Stimulated activated CD8-positive, alpha-beta memory T cell treated with anti-CD3 and anti-CD28 coated beads, Interleukin-12 subunit alpha, Interleukin-12 subunit beta, amount 100 ng/mL, for 4 hours (primary cell): ENCODE measurements at places on chromosomes 4 and X.

GRCh38 chr4:14303856-14304255 lies 676.3 kb upstream of the BOD1L1 start:
- no peak for DNase-seq

DNA sequence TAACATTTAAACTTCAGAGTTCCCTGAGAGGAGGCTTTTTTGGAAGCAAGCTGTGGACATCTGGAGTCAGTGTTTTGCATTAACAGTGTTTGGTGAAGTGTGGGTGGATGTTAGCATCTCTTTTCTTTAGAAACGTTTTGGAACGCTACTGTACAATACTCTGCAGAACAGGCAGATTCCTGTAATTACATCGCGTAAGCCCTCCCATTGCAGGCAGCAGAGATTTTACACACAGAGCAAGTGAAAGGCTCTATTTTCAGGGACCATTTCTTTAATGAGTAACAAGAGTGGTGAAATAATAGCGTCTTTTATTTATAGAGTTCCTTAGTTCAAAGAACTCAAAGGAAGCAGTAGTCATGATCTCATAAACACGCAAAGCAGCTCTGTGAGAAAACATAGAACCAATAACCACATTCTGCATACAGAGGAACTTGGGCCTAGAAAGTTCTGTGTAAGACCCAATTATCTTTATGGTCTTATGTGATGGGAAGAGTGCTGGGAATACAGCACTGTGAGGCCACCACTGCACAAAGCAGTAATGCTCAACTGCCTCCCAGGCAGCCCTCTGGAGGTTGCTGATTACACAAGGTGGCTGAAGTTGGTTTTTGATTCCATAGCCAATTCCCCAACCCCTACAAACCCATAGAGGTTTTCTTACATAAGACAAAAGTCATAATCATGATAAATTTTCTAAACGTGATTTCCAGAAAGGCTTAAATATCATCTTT lies 298.7 kb upstream of the EPHA5 start:
- no peak for DNase-seq

DNA sequence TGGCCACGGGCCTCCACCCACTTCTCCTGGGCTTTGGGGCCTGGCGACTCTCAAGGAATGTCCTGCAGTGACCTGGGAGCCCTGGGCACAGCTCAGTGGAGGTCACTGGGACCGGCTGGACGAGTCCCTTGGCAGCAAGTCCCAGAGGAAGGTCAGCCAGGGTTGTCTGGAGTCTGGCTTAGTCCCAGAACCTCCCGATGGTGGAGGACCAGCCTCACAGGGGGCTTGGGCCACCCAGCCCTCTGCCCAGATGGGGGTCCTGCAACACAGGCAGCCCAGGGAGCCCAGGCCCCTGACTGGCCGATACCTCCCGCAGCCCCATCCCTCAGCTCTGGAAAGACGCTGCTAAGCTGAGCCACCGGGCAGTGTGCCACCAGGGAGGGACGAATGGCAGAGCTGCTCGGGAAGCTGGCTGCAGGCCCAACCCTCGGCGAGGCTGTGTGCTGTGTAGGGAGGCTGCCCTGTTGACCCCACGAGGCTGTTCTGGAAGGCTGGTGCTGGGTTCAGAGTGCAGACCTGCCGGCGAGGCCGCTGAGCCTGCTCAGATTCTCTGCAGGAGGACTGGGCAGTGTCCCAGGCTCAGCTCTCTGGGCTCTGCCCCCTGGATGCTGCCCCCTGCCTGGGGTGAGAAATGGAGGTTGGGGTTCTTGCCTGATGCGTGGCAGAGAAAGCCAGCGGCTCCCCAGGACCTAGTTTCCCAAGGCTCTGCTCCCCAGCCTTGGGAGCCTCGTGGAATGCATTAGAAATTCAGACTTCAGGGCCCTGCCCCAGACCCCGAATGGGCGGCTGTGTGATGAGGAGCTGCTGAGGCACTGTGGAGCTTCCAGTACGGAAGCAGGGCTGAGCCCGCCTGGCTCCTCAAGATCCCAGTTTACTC lies 61.7 kb downstream of the ADRA2C start:
- DNase-seq: no peak

GRCh38 chrX:136608295-136608933 lies 39.5 kb upstream of the CD40LG start:
- DNase-seq: peak; percentile 18

DNA sequence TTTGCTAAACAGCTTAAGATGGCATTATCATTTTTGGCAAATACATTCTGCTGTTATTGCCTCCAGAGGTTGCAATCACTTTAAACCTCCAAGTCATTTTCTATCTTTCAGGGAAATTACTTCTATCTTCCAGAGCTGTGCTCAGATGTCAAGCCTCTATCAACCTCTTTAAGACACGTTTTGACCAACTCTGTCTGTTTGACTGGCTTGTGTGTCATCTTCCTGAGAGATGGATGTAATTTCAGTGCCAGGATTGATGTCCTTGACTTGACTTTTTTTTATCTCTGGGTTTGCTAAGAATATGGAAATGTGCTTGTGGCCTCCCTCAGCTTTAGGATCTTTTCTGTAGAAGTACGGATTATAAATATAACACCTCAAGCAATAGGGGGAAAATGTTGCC lies 263.4 kb downstream of the GLUD2 start:
- DNase-seq: no peak

GRCh38 chrX:56728752-56729151 lies 291 bp upstream of the NBDY start:
- DNase-seq: no peak

- no peak for DNase-seq
Observed at GRCh38 chrX:66203114-66203513, 39.1 kb downstream of the HEPH start.

DNA sequence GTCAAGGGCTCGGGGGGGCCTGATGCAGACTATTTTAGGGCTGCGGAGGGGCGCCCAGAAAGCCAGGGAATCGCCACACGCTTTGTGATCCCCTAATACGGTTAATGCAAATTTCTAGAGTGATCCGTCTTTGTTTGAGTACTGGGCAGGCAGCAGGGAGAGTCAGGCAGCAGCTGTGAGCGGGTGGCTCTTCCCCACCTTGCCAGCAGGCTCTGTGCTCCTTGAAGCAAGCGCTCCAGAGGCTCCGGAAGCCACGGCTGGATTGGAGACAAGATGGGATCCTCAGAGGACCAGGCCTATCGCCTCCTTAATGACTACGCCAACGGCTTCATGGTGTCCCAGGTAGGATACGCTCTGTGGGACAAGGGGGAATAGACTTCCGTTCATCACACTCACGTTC lies at the start of gene ASMT:
ASMT (plus strand) TSS at position 133 of the 400 bp plus-strand sequence; CDS start at position 274, 141 bp downstream.
- no peak for DNase-seq

DNA sequence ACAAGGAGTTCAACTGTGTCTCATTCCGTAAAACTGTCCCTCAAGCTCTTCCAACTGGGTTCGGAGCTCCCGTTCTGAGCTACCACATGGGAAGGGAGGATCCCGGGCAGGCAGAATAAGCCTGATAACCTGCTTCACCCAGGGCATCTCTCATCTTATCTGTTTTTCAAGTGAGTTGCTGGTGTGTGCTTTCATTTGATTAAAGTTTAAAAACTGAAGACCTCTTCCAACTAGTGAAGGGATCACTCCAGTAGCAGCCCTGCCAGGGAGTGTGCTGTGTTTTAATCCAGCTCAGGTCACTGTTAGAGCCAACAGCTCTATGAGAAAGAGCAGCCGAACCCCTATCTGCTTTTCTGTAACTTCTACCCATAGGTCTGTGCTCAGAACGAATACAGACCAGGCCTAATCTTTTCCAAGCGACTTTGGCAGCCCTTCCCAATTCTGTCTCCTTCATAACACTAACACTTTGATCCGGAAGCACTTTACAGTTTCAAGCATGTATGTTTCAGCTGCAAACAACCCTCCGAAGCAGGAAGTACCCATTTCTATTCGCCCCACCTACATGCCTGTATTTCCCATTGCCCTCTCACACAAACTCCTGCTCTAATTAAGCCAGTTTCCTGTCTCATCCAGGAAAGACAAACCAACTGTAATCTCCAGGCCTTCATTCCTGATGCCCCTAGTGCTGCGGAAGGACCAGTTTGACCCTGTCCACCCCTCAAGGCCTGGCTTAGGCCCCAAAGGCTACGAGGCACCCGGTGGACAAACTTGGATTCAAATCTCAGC lies 60.9 kb downstream of the IRF2 start:
- DNase-seq: no peak

DNA sequence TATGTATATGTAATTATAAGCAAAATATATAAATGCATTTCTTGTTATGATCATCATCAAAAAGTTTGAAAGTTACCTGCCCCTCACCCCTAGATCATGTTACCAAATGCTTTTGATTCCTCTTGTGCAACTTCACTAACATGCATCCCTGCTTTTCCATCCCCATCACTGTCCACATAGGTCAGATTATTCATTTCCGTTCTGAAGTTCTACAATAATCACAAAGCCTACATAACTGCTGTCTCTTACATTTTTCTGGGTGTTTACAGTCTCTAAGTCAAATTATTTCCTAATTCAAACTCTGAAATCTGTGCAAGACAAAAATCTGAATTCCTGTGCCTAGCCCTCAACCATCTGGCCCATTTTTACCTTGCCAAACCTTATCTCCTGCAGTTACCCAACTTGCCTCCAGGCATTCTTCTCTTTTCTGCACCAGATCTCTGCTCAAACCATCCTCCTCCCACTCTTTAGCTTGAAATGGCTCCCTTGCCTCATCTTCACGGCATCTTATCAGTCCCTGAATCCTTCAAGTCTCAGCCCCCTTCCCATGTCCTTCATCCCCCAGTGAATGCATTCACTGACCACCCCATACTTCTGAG lies 42.4 kb upstream of the SLC39A8 start:
- DNase-seq: no peak

DNA sequence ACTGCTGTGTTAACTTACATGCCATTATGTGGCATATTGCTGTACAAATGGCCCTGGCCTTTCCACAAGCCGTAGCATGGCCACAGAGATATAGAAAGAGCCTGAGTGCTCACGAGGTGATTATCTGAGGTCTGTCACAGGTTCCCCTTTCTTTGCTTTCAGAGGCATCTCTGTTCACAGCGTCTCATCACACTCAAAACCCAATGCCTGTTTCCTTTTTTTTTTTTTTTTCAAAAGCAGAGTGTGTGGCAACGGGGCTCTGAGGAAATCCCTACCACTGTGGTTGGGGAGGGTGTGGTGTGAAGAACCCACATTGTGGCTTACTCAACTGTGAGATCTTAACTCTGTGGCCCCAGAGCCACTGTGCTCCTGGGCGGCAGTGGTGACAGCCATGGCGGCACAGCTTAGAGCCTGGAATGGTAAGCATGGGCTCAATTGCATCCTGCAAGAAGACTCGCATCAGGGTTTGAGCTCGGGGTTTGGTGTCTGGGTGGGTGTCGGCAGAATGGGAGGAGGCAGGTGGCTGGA lies 30.8 kb downstream of the RTL5 start:
- peak; percentile 43 for DNase-seq

- no peak for DNase-seq
Observed at GRCh38 chr4:104493081-104493831, 1.4 kb downstream of the CXXC4 start.

DNA sequence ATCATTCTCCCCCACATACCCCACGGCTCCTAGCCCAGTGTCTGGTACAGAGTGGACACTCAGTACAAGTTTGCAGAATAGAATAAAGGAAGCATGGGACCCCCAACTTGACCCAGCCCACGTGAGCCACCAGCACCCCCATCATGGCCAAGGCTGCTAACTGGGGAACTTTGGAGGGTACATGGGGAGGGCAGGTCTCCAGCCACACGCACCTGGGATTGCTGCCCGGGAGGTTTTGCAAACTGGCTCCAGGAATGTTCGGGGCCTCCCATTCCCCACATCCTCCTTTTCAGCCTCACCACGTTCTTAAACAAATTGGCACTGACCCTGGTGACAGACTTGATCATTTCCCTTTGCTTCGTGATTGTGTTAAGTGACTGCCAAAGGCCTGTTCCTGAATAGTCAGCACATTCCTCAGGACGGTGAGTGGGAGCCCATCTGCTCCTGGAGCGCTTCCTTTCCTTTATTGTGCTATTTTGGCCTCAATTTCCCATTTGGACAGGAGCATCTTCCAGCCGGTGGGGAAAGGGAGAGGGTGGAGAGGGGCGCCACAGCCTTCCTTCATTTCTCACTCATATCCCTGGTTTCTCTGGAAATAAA lies 18.7 kb upstream of the XPNPEP2 start:
- DNase-seq: no peak

DNA sequence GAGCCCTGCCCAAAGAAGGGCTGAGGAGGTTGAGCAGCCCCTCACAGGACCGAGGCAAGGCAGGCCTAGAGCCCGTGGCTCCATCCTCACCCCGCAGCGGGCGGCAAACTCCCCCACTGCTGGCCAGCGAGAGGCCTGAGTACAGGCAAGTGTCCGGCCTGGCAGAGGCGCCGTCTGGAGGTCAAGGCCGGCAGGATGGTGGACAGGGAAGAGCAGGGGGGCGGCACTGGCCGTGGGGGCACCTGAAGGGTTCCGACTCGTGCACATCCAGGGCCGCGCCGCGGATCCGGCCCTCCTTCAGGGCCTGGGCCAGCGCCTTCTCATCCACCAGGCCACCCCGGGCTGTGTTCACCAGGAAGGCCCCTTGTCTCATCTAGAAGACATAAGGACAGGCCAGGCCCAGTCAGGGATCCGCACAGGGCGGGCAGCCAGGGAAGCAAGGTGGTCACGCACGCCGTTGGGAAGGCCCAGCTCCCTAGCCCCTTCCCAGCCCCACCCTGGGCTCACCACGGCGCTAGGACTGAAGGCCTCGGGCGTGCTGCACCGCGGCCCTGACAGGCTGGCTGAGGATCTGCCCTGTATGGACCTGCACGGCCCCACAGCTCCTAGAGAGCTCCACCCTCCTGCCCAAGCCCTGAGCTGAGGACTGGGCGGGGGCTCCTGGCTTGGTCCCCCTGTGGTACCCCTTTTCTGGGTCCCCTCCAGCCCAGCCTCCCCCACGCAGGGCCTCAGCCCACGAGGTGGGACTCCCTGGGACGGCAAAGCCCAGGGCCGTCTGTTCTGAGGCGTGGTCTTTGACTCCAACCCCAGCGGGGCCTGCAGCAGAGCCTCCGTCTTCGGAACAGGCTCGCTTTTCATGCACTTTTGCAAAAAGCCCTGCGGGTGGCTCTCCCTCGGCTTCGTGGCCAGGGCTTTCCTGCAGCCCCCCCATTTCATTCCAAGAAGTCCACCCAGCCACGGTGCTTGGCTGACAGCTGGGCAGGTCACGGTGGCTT lies 34.5 kb downstream of the CTBP1 start:
- no peak for DNase-seq
